ENCODE measurements at places on chromosomes 3 and 15.

DNA sequence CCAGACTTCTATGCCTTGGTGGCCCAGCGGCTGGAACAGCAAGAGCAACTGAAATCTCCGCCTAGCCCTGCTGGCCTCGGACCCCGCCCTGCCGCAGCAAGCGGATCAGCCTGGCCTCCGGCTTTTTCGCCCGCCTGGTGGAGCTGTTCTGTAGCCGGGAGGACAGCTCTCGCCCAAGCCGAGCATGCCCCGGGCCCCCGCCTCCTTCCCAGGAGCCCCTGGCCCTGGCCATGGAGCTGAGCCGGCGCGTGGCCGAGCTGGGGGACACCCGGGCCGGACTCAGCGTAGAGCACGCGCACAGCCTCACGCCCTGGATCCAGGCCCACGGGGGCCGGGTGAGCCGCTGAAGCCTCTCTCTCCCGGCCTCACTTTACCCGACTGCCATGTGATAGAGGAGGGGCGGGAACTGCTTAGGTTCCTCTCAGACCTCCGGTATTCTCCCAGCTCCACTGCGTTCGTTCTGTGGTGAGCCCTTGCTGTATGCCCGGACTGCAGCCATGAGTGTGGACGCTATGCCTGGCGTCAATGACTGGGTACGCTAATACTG, 24.1 kb upstream of the MRPL3 start:
- peak; percentile 38 for DNase-seq

DNA sequence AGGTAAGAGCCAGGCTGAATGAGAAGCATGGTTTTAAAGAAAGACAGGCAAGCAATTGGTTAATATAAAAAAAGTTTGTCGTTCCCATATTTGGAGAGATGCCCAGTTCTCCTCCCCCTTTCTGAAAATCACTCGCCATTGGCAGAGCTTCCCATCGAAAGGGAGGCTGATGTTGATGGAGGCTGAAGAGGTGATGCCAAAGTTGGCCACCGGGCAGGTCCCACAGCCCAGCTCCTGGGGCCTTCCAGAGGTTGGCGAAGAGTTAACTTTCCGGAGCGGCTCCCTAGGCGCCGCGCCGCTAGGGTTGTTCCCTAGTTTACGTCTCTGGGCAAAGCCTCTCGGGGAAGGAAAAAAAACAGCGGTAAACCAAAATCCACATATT, 793 bp downstream of the PCOLCE2 start:
- DNase-seq, result no peak

- no peak for DNase-seq
Observed at GRCh38 chr15:96326328-96327154, 4.0 kb upstream of the NR2F2 start.

GRCh38 chr3:155870945-155871745, 695 bp downstream of the GMPS start:
- no peak for DNase-seq

- no peak for DNase-seq
Observed at GRCh38 chr15:99522288-99522687, 43.5 kb upstream of the MEF2A start.

DNA sequence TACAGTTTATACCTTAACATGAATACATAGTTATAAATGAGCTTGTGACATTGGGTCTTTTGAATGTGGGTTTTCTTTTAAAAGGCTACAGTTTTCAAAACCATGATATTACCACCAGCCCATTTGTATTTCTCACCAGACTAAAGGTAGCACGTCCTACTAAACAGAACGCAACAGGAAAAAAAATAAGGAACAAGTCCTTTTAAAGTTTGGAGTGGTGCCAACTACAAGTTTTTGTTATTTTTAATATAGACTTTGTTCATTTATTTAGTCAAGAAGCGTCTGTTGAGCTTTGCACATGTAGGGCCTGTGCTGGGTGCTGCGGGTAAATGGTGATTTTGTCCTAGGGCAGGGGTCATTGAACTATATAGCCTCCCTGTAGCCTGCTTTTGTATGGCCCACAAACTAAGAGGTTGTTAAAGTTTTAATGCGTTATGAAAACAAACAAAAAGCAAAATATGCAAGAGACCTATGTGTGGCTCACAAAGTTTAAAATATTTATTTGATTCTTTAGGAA, 164.4 kb downstream of the GHSR start:
- no peak for DNase-seq

- no peak for DNase-seq
Observed at GRCh38 chr3:72768006-72768441, 80.2 kb downstream of the SHQ1 start.

DNA sequence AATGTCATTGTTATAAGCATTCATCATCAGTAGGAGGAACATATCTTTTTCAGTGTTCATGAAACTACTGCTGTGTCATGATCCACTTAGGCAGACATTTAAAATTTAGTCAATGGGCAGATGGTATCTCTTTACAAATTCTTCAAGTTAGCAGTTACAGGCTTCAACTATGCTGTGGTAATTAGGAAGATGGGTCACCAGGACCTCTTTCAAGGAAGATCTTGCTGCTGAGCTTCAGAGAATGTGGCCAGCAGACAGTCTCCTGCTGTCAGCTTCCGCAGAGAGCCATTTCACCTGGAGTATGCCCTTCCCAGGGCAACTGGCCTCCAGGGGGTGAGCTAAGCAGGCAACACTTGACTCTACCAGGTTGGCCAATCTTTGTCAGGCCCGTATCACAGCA, 19.4 kb downstream of the IFT57 start:
- no peak for DNase-seq

- DNase-seq, result no peak
Observed at GRCh38 chr3:45890405-45890804, 4.1 kb downstream of the CCR9 start.

- DNase-seq, result no peak
Observed at GRCh38 chr3:73379465-73379864, 245.3 kb downstream of the PDZRN3 start.
